GM12878 (cell line): ENCODE measurements at places on chromosomes 4 and X.

DNA sequence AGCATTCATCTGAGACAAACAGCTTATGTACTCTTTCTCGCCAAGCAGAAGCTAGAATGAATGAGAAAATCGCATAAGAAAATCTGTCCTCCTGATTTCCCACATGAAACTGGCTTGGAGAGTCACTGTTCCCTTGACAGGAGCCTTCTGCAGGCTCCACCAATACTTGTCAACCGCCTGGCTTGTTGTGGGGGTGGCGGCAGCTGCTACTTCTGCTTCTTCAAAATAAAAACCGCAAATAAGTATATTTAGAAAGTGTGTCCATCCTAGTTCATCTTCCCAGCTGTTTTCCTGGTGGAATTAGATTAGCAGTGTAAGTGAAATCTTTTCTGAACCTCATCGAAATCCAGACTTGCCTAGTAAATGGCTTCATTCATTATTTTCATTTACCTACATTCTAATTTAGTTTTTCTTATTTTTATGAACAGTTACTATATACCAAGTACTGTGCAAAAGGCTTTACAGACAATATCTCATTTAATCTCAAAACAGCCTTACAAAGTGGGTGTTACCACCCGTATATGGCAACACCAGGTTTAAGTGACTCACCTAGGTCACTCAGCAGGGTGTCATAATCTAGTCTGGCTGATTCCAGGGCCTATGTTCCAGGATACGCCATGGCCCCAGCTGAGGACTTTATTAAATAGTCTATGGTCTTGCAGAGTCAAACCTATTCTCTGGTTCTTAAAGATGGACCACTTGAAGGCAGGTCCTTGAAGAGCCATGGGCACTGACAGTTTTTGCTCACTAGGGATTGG is 104.6 kb upstream of the IGFBP7 start:
- no peak for DNase-seq

GRCh38 chr4:117941611-117942010 is 92.7 kb upstream of the NDST3 start:
- DNase-seq = no peak

GRCh38 chr4:126687655-126688358 is 945.0 kb upstream of the INTU start:
- no peak for DNase-seq

- DNase-seq = no peak
Measured at GRCh38 chrX:6568031-6568430, 33.1 kb upstream of the VCX3A start.

DNA sequence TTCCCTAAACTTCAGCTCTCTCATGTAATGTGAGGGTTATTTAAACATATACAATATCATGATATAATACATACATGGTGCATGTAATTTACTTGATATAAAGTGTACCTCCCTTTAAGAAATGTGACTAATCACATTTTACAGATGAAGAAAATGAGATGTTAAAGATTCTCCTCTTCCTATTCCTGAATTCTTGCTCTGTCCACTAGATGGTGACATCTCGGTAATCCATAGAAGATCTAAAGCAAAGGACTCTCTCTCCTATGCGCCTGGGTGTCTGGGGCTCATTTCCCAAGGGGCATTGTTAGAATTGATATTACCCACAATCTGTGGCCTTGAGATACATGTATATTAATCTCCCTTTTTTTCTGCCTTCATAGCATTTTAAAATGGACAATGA is 804.9 kb downstream of the RAB28 start:
- no peak for DNase-seq

DNA sequence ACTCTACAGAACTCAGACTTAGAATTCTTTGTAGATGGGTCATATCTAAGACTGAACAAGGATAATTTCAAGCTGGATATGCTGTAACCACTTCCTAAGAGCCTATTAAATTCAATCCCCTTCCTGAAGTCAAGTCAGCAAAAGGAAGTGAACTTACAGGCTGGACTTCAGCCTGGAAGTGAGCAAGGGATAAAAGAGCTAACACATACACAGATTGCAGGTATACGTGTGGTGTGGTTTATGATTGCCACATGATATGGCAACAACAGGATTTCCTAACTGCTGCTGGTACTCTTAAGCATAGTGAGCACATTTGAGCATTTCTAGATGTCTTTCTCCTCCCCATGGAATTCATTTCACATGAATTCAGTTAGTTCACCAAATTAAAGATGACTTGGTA is 38.2 kb upstream of the UXT start:
- no peak for DNase-seq

DNA sequence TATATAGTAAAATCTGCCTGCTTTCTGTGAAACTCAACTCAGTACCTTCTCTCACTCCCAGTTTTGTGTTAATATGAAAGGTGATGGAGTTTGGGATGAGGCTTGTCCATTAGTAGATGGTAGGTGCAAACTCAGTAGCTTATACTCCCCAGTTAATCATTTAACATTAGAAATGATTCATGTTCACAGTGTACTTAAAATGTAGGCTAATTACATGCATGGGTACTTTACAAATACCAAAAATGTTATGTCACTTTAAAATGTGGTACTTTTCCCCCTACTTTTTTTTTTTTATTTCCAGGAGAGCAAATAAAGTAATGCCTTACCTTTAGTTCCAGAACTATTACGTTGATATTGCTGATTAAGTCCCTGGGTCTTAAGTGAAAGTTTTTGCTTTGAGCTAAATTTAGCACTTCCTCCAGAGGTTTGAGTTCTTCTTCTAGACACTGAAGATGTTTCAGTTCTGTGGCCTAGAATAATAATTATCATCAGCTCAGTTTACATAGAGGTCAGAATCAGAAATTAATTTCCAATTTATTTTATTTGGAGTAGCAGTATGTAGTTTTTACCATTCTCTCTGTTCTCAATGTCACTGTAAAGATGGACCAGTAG is 3.0 kb downstream of the IL2 start:
- no peak for DNase-seq

GRCh38 chr4:26191353-26191752 is 129.5 kb upstream of the RBPJ start:
- DNase-seq = no peak

DNA sequence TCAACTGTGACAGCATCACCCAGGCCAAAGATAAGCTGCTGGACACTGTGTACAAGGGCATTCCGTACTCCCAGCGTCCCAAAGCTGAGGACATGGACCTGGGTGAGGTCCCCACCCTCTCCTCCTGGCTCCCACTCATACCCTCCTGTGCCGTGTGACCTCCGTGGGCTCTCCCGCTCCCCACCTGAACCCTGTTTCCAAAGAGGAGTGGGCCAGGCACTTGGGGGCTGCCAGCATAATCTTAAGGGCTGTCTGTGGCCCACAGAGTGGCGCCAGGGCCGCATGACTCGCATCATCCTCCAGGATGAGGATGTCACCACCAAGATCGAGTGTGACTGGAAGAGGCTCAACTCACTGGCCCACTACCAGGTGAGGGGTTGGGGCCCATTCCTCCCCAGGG is 10.0 kb downstream of the LAGE3 start:
- DNase-seq = no peak

DNA sequence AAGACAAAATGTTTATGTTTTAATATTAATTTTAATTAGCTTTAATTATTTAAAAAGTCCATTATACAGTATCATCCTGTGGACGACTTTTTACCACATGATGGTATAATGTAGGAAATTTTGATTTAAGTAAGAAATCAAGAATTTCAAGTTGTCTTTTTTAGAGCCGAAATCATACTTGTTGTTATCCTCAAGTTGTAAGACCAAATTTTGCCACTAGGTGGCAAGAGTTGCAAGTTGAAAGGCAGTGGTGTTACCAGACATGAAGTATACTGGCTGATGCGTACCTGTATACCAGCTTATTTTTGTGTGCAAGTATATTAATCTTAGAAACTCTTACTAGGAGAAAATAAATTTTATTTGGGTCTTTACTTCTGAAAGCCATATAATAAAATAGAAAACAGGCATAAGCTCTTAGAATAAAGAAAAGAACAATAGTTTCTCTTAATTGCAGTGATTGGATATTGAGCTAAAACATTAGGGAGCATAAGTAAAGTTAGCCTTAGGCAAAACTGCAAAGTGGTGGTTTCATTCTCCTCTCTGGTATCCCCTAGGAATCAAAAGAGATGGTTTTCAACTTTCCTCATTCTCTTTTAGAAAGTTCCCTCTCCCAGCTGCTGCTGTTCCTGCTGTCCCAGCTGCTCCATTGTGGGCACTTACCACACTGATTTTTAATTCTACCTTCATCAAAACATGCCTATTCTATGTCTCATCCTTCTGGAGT is 118.0 kb upstream of the WDFY3 start:
- no peak for DNase-seq

DNA sequence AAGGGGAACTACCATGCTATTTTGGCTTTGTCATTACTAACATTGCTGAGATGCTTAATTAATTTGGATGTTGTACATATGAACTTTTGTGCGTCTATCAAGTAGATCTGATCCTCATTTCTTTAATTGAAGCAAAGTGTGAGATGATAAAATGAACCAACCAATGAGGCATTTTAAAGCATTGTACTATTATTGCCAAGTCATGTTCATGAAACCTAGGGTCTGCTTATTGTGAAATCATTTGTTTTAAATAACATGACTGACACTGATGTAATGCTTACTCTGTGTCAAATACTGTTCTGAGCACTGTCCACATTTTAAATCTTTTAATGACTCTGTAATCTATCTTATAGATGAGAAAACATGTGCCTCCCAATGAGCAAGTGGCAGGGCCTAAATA is 57.7 kb downstream of the C4orf33 start:
- DNase-seq = no peak

- DNase-seq = no peak
Measured at GRCh38 chr4:89213382-89213701, 94.3 kb downstream of the GPRIN3 start.

DNA sequence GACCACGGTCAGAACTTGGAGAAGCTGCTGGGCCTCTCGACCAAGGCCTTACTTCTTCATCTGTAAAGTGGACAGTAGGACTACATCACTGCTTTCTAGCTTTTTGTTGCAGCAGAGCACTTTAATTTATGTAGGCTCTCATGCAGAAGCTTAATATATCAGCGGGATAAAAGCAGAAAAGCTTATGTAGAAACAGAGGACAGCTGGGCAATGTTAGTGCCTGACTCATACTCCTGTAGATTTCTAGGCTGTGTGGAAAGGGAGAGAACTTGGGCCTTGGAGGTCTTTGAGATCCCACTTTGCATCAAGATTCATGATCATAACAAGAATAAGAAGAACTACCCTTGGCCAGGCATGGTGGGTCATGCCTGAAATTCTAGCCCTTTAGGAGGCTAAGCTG is 91.2 kb downstream of the ARHGAP10 start:
- no peak for DNase-seq

DNA sequence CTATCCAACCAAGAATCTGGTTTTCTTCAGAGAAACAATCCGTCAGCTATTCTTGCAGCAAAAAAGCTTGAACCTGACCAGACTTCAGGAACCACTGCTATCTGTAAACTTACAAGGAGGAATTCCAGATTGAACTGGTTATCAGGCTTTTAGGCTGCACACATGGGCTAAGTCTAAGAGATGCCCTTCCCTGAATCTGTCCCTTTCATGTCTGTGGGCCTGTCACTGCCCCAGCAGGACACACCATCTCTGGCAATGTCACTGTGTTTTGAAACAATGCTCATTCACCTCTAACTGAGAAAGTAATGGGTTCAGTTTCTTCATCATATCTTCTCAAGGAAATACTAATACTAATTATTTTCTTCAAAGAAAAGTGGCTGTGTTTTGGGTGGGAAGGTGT is 72.8 kb downstream of the PARM1 start:
- DNase-seq = no peak

GRCh38 chr4:77336411-77337142 is 179.6 kb downstream of the CCNG2 start:
- no peak for DNase-seq

GRCh38 chr4:15479089-15479912 is 9.6 kb downstream of the CC2D2A start:
- DNase-seq = no peak

- no peak for DNase-seq
Measured at GRCh38 chr4:186368281-186368680, 102.3 kb downstream of the F11 start.

- DNase-seq = no peak
Measured at GRCh38 chr4:100836929-100837328, 319.1 kb upstream of the EMCN start.

DNA sequence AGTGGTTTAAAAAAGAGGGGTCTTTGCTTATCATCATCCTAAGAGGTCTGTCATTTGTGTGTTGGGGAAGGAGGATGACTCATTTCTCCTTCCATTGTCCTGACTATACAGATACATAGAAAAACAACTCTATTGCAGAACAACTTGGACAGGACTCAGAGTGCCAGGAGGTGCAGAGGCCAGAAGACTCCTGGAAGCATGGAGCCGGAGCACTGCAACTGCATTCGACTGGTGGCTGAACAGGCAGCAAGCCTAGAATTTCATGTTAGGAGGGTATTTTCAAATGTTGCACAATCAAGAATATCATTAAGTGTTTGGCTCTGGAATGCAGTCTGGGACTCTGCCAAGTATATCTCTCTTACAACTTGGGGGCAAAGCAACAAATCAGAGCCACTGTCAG is 35.0 kb upstream of the MAML3 start:
- DNase-seq = no peak

- DNase-seq = no peak
Measured at GRCh38 chr4:95224402-95224801, 324.4 kb downstream of the UNC5C start.

DNA sequence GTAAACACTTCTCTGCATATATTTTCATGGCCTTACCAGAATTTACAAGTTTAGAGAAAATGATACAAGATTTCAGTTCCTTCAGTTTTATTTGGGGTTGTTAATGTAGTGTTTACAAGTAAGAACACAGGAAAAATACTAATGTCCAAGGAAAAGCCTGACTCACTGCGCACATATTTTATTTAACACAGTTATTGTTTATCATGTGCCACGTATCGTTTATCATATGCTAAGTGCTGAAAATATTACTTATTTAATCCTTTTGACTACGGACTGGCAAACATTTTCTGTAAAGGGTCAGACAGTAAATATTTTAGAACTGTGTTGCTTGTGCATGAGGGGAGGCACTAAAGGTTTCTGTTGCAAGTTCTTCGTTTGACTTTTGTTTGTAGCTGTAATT is 794 bp downstream of the HSD17B13 start:
- no peak for DNase-seq

DNA sequence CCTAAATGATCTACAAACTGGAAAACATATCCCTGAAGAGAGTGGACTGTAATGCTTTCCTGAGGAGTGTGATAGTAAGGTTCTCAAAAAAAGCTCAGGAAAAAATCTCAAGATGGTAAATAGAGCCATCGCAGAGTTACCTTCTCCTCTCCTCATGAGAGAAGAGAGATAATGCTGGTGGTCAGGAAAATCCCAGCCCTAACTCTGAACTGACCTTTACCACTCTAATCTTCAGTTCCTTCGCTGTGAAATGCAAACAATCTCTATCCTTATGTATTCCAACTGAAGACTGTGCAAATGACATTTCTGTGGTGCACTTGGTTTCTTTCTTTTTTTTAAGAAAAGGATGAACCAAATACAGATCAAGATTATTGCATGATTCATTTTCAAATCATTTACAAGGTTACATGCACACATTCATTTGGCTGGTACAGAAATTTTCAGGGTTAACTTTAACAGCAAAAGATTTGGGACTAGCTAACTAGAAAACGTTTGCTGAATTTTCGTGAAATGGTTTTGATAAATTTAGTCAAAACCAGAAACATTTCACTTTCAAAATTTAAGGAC is 8.3 kb downstream of the PPM1K start:
- no peak for DNase-seq

- no peak for DNase-seq
Measured at GRCh38 chr4:86582410-86582809, 11.7 kb upstream of the PTPN13 start.
